ENCODE measurements at places on chromosomes 4 and X.
A peak's percentile ranks its signal among the peaks of the same experiment; 100 is the strongest.

DNA sequence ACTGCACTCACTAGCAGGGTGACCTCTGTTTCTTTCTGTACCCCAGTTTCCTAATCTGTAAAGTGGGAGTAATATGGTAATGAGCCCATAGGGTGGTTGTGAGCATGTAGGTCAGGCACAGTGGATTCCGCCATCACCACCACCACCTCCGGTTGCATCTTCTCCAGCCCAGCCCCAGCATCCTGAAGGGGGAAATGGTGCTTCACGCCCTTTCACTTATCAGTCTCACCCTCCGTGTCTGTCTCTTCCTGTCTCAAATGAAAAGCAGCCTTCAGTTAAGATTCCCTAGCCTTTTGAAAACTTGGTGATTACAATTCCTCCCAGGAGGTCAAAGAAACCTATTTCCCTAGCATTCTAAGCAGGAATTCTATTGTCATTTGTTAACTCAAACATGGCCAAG, 16.9 kb upstream of the XPNPEP2 start:
- no peak for ATAC-seq

DNA sequence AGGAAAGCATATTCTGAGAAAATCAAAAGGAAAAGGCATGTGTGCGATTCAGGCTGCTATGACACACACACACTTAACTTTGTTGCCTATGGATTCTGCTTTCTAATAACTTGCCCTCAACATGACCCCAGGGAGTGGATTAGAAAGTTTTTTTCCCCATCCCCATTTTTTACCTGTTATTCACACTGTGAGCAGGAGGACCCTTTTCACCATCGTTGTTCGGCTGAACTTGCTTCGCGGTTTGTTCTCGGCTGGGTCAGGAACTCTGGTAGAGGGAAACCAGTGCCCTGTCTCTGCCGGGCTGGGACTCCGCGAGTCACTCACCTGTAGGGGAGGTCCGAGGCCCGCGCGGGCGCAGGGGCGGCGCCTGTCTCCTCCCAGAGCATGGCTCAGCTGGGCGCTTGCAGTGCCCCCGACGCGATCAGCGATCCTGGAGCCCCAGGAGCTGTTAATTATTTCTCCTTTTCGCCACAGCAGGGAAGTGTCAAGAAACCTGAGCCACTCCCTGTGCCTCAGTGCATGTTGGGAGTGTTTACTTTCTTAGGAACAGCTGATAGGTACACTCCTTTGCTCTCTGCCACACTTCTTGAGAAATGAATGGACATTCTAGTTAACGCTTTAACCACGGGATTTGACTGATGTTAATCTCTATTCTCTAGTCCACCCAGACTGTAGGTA, at the start of gene RASSF6:
Gene RASSF6 (minus strand): TSS at position 322 of the 678 bp plus-strand sequence. CDS start 8,641 bp downstream, outside the sequence.
- ATAC-seq: peak; percentile 86

GRCh38 chr4:149997881-149998421, 80.3 kb upstream of the DCLK2 start:
- ATAC-seq: peak; percentile 91

- no peak for ATAC-seq
Observed at GRCh38 chr4:150694438-150694837, 112.5 kb downstream of the MAB21L2 start.

- no peak for ATAC-seq
Observed at GRCh38 chrX:10534611-10535010, 85.8 kb downstream of the MID1 start.

- ATAC-seq: no peak
Observed at GRCh38 chr4:53267026-53267425, 98.8 kb downstream of the SCFD2 start.

GRCh38 chrX:51614353-51615012, 4.2 kb downstream of the CENPVL3 start:
- ATAC-seq: no peak

Data from activated T-helper 17 cell treated with anti-CD3 and anti-CD28 coated beads, Interleukin-2, amount 50 U/mL, for 72 hours (primary cell).